SJSA1 (cell line): ENCODE measurements at places on chromosomes 16 and 17. TPM values are rescaled to one million over a fixed set of nuclear protein-coding genes. Genes with fewer than 3 reads are reported as not detected.

DNA sequence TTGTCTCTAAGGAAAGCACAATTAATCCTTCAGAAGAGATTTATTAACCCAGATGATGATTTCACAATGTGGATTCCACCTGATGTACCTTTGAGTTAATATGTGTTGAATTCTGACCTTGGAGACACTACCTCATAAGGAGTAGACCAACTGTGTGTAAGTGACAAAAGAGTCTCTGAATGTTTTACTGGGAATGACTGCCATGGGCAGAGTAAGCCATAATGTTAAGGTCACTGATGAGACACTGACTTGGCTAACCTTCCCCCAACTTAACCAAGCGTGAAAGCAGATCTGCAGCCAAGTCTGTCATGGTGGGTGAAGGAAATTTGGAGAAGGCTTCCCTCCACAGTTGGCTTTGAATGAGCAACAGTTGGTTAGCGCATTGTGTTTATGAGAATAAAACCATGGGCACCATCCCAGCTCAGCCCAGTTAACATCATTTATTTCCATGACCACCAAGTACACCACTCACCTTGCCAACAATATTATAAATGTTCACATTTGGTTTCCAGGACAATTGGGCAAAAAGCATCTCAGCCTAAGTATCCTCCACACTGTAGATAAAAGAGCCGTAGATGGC, 618.5 kb downstream of the KCNJ2 start:
- H3K27ac ChIP-seq: no peak overlapping the region
- H3K4me1 ChIP-seq: no peaks in the 10 kb centered on the region
- no peaks in the 10 kb centered on the region for H3K27me3 ChIP-seq

DNA sequence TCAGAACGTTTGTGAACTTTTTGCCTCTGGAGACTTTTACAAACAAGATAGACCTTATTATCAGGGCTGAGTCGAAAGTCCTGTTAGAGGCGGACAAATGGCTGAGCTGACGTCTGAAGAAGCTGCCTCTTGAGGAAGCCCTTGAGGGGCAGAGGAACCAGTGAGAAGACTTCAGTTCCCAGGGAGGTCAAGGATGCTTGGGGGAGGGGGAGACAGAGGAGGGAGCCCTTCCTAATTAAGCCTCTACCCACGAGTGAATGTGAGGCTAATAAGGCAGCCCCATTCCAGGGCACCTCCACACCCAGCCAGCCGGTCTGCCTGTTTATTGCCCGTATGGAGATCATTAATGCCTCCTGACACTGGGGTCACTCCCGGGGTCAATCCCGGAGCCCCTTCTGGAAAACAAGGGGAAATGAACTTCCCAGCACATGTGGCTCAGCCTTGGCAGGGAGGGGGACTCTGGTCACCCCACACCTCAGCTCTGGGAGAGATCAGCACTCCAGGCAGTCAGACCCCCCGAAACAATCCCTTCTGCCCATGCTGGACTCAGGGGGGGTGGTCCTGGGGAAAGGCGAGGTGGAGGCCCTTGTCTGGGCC, 9.2 kb upstream of the TBX4 start:
- no peak overlapping the region for H3K4me3 ChIP-seq
- no peak for DNase-seq
- H3K36me3 ChIP-seq: no peaks in the 10 kb centered on the region
- H3K4me1 ChIP-seq: peaks cover 9% of the 10 kb centered on the region
- no peak overlapping the region for H3K27ac ChIP-seq

DNA sequence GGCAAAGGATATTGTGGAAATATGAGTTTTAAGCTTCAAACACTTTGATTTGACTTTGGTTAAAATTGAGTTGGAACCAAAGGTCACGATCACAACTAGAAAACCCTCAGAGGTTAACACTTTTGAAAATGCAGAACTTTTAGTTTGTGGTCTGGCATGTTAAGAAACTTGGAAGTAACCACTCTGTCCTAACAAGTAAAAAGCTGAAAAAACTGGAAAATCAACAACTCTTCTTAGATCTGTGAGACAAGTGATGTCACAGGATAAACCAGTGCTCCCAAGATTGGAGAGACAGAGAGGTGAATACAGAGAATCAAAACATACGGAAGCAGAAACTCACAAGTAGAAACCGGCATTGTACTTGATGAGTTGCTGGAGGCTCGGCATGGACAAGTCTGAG, 17.4 kb downstream of the MFSD6L start:
- H3K36me3 ChIP-seq: no peaks in the 10 kb centered on the region
- no peaks in the 10 kb centered on the region for H3K4me1 ChIP-seq
- no peak for DNase-seq
- no peak overlapping the region for H3K4me3 ChIP-seq
- no peak overlapping the region for H3K27ac ChIP-seq
- H3K27me3 ChIP-seq: peaks cover 8% of the 10 kb centered on the region; the same call in 1 of the 2 replicates

DNA sequence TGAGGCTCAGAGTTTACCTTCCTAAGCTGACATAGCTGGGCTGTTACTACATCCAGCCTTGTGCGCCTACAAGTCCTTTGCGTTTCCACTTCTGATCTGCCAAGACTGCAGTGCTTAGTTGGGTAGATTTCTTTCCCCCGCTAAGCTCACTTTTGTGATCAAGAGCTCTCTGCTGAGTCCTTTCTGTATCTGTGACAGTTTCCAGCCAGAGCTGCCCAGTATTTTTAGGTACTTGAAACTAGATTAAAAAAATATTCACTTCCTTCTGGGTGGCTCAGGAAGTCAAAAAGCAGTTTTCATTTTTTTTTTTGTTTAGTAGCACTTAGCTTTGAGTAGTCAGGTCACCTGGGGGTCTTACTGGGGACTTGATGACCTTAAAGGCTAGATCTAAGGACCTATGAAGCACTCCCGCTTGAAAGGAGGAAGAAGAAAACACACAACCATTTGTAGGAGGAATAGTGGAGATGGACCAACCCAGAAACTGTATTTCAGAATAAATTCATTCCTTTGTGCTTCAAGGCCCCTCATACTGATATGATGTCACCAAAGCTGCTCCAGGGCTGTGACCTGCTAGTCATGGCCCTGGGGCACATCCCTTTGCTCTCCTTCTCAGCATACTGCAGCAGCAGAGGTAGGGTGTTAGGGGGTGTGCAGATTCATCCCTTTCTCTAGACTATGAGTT, 75.6 kb upstream of the HNF1B start:
- H3K27ac ChIP-seq: no peak overlapping the region
- H3K4me1 ChIP-seq: peaks cover 21% of the 10 kb centered on the region
- DNase-seq: no peak

DNA sequence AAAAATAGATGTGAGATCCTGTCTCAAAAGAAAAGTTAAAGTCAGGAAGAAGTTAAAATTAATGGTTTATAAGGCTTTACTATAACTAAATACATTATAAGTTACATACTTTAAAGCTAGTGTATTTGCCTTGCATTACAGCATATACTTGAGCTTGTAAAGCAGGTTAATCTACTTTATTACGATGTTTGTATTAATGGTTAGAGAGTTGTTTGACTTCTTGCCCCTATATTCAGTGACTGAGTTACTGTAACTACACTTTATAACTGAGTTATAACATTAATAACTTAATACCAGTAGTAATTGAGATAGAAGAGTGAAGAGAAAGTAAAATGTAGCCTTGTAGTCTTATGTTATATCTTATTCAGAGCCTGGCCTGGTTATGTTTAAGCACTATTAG, 22.9 kb downstream of the CLTC start:
- DNase-seq: no peak
- H3K27me3 ChIP-seq: no peaks in the 10 kb centered on the region
- H3K36me3 ChIP-seq: peaks cover 63% of the 10 kb centered on the region
- no peak overlapping the region for H3K27ac ChIP-seq
- H3K4me3 ChIP-seq: no peak overlapping the region
- no peaks in the 10 kb centered on the region for H3K4me1 ChIP-seq

- DNase-seq: no peak
- no peaks in the 10 kb centered on the region for H3K4me1 ChIP-seq
- no peak overlapping the region for H3K27ac ChIP-seq
- peaks cover 7% of the 10 kb centered on the region for H3K27me3 ChIP-seq
Measured at GRCh38 chr17:59490216-59490615, 75.2 kb upstream of the DHX40 start.

CFAP52 gene
- total RNA-seq: not detected in 2 replicates

SCO1 gene
- total RNA-seq: 23.5 and 27.1 TPM in 2 replicates

PRKAR1A gene
- 433 and 529 TPM in 2 replicates for total RNA-seq

OR2C1 gene
- 0.08 TPM in 1 of 2 replicates, not detected in the other for total RNA-seq

SP2 gene
- 1.8 and 2.1 TPM in 2 replicates for total RNA-seq
